Heart left ventricle (tissue), 16 donors: ENCODE measurements at places on chromosomes 16 and 17. TPM values are rescaled to one million over a fixed set of nuclear protein-coding genes. Genes with fewer than 3 reads are reported as not detected.

SRCIN1 gene
- total RNA-seq, result 1.1 TPM

PHF12 gene
- 26.2 TPM for total RNA-seq

TNFSF13 gene
- 21.7 TPM for total RNA-seq

KCNJ12 gene
- 24.2 TPM for total RNA-seq

RAB37 gene
- 1.8 TPM for total RNA-seq

- H3K4me3 ChIP-seq, result no peak overlapping the region
- H3K27ac ChIP-seq, result no peak overlapping the region
- H3K36me3 ChIP-seq, result peaks cover 6% of the 10 kb centered on the region
Measured at GRCh38 chr16:20928774-20929411, 28.3 kb downstream of the LYRM1 start.

- H3K27me3 ChIP-seq, result no peaks in the 10 kb centered on the region
- no peak for DNase-seq
- H3K4me3 ChIP-seq, result peak overlapping the region; percentile 29
- no peaks in the 10 kb centered on the region for H3K36me3 ChIP-seq
- H3K4me1 ChIP-seq, result no peaks in the 10 kb centered on the region
Measured at GRCh38 chr17:81018044-81018802, 16.7 kb upstream of the BAIAP2 start.

- no peak overlapping the region for H3K4me3 ChIP-seq
- no peaks in the 10 kb centered on the region for H3K36me3 ChIP-seq
- H3K4me1 ChIP-seq, result no peaks in the 10 kb centered on the region
- H3K27ac ChIP-seq, result no peak overlapping the region
- no peaks in the 10 kb centered on the region for H3K27me3 ChIP-seq
- DNase-seq, result peak; percentile 47
Measured at GRCh38 chr16:15829460-15829859, 27.4 kb downstream of the MYH11 start.

DNA sequence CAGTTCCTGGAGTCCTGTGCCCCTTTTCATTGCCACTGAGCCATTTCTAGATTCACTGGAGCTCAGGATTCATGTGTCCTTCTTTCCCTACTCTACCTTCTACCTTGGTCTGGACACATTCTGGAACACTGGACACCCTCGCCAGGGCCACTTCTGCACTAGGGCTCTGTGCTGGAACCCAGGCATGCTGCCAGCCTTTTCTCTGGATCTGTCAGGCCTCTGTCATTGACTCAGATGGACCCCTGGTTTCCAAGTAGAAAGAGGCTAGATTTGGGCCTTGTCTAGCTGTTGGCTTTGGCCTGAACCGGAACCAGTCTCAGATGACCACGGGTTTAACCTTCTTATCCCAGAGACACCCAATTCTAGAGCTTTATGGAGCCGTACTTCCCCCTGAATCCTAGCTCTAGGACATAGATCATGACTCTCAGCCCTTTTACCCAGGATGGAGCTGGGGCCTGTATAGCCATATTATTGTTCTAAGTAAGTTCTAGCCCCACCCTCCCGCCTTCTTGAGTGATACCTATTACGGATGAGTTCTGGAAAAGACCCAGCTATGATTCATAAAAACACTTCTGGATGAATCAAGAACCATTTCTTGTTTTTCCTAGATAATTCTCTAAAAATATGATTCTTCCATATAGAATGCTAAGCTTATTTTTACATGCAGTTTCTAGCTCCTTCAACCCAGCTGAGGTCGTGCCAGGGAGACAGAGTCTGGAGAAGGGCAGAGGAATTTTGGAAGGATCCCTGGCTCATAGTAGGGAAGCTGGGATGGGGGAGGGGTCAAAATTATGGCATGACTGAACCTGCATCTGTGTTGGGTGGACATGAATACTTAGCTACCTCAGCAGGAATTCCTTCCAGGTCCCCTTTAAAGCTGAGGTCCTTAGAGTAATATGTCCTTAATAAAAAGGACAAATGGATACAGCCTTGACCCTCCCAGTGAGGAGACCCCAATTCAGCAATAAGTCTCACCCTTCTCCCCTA lies 1.1 kb upstream of the CHRNB1 start:
- H3K4me1 ChIP-seq, result peaks cover 42% of the 10 kb centered on the region
- no peak for DNase-seq

- DNase-seq, result no peak
- H3K4me1 ChIP-seq, result peaks cover 3% of the 10 kb centered on the region
- no peak overlapping the region for H3K27ac ChIP-seq
- no peak overlapping the region for H3K4me3 ChIP-seq
- H3K27me3 ChIP-seq, result no peaks in the 10 kb centered on the region
Measured at GRCh38 chr17:78672005-78672404, 94.8 kb upstream of the DNAH17 start.

DNA sequence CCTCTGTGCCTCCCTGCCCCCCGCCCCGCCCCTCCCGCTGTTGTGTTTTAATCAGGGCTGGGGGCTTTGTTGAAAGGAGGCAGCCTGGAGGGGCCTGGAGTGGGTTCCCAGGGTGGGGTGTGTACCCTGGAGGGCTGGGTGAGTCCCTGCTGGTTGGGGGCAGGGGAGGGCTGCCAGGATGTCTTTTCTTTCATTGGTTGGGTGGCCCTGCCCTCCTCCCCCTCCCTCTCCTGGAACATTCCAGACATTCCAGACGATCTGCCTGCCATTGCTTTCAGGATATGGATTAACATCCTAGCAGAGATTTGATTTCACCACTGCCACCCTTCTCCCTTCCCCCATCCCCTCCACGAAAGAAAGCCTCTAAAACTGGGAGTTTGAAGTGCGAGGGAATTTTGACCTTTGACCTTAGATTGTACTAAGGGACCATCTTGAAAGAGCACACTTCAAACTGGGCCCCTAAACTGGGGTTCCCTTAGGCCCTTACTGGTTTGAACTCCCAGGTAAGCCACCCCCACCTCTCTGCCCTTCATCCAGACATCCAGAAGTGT lies 25.3 kb downstream of the IGF2BP1 start:
- no peaks in the 10 kb centered on the region for H3K4me1 ChIP-seq
- H3K27ac ChIP-seq, result no peak overlapping the region
- no peaks in the 10 kb centered on the region for H3K36me3 ChIP-seq
- H3K4me3 ChIP-seq, result no peak overlapping the region

DNA sequence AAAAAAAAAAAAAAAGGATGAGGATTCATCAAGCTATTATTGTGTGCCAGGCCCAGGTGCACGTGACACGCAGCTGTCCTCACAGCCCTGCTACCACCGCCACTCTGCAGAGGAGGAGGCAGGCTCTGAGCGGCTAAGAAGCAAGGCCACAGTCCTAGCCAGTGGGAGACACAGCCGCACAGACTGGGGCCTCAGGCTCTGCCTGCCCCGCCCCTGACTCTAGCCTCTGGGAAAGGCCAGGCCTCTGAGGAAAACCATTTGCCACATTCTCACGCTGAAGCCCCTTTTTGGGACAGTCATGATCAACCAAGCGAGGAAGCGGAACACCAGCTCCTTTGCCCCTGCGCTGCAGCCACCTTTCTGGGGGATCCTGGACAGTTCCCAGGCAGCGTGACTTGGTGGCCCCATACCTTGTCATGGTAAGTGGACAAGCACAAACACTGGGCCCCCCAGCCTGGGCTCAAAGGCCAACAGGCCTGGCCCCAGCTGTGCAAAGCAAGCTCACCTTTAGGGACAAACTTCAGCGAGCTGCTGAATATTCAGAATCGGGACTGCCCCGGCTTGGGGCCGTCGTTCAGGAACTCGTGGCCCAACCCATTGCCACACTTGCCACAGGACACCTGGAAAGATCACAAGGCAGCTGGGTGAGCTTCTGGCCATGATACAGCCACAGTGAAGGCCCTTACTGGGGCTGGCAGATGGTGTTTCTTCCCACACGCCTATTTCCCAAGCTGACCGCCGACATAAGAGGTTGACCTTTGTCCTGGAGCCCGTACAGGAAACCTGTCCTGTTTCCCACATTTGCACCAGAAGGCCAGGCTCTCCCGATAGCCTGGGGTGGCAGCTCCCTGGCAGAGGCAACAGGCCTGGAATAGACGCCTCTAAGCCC lies 2.5 kb downstream of the MSRB1 start:
- H3K27me3 ChIP-seq, result no peaks in the 10 kb centered on the region
- H3K36me3 ChIP-seq, result peaks cover 46% of the 10 kb centered on the region
- no peak overlapping the region for H3K27ac ChIP-seq
- peaks cover 35% of the 10 kb centered on the region for H3K4me1 ChIP-seq
- no peak for DNase-seq

DNA sequence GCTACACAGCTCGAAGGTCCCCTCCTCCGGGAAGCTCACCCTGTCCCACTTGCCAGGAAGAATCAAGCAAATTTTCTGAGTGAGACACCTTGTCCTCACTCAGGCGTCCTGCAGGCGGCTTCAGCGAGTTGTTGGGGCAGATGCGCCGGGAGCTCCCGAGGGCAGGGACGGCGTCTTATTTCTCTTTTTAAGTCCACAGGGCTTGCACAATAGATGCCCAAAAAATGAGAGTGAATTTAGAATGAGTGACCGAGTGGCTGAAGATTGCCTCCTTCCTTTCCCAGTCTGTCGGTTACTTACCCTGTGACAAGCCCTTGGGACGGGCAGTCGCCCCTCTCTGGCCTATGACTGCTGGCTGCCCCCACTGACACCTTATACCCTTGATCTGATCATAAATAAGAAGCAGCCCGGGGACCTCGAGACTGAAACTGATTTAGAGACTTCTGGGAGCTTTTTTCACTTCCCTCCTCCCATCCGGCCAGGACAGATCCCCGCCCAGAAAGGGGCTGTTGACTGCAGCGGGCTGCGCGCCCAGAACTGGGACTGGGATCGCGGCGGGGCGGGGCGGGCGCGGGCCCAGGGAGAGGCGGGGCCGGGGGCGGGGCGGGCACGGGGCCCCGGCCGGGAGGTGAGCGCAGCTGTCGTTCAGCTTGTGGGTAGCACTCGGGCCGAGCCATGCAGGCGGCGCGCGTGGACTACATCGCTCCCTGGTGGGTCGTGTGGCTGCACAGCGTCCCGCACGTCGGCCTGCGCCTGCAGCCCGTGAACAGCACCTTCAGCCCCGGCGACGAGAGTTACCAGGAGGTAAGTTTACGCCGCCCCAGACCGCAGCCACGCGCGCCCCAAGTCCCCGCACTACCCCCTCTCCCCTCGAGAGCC lies at the start of gene TTYH2:
TTYH2 (plus strand) TSS at position 659 of the 879 bp plus-strand sequence; CDS start at position 676, 17 bp downstream.
- peak within 1 kb of the TSS; percentile 67 for H3K4me3 ChIP-seq
- peak; percentile 94 for DNase-seq
- peak within 1 kb of the TSS; percentile 84 for H3K27ac ChIP-seq

- no peak overlapping the region for H3K4me3 ChIP-seq
- no peak overlapping the region for H3K27ac ChIP-seq
- H3K27me3 ChIP-seq, result no peaks in the 10 kb centered on the region
- no peak for DNase-seq
- H3K4me1 ChIP-seq, result peaks cover 41% of the 10 kb centered on the region
- H3K36me3 ChIP-seq, result no peaks in the 10 kb centered on the region
Measured at GRCh38 chr16:75083813-75084212, 32.8 kb downstream of the LDHD start.
